HFFc6 (cell line): ENCODE measurements at places on chromosomes 4 and X. TPM values are rescaled to one million over a fixed set of nuclear protein-coding genes. Genes with fewer than 3 reads are reported as not detected.

Gene MGARP
- 11.3 to 39.2 TPM (median 22.8 TPM) in 3 replicates for total RNA-seq

Gene RAI2
- not detected in 3 replicates for total RNA-seq

- no peak for DNase-seq
Measured at GRCh38 chr4:38669208-38669607, 5.2 kb downstream of the KLF3 start.

GRCh38 chr4:58138786-58139668 is 1028.8 kb upstream of the IGFBP7 start:
- DNase-seq = no peak

Gene FNIP2
- total RNA-seq = 18.1 to 22.6 TPM (median 20.6 TPM) in 3 replicates

Gene DUX4
- total RNA-seq = not detected in 3 replicates

DNA sequence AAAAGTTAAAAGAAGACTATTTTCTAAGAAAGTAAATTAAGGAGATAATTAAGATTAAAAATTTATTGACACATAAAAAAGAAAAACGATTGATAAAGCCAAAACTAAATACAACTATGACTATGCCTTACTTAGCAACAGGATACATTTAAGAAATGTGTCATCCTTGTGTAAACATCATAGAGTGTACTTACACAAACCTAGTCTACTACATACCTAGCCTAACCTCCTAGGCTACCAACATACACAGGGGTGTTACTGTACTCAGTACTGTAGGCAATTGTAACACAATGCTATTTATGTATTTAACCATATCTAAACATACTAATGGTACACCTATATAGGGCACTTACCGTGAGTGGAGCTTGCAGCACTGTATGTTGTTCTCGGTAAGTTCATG is 108.3 kb downstream of the ANXA10 start:
- peak; percentile 17 for DNase-seq

Gene SATL1
- total RNA-seq = not detected in 3 replicates

Gene CNGA1
- not detected in 2 replicates for total RNA-seq

DNA sequence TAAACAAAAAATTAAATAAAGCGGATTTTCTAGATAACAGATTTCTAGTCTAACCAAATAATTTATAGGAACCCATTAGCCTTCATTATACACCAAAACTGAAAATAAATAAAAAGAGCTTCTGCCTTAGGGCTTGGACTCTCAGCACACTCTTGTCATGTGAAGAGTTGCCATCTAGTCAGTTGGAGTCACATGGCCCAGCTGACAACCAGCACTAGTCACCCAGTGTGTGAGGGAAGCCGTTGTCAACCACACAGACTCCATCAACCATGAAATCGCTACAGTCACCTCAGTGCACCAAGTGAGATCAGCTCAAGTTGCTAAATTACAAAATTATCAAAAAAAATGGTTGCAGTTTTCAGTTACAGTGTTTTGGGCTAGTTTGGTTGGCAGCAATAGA is 470.0 kb downstream of the GASK1B start:
- no peak for DNase-seq

Gene PROM1
- 0.10 and 0.28 TPM in 2 replicates for total RNA-seq

Gene CD38
- total RNA-seq = 0.07 TPM in 1 of 3 replicates, not detected in the others

Gene CXCL1
- 1.1 and 3.9 TPM in 2 replicates for total RNA-seq

- peak; percentile 73 for DNase-seq
Measured at GRCh38 chr4:138034871-138035270, 207.3 kb downstream of the SLC7A11 start.

GRCh38 chr4:164977243-164978164 is at the start of gene TRIM61:
TSS of gene TRIM61 (minus strand) at chr4:164977657. CDS start at chr4:164970002, 7,655 bp downstream.
- DNase-seq = no peak

DNA sequence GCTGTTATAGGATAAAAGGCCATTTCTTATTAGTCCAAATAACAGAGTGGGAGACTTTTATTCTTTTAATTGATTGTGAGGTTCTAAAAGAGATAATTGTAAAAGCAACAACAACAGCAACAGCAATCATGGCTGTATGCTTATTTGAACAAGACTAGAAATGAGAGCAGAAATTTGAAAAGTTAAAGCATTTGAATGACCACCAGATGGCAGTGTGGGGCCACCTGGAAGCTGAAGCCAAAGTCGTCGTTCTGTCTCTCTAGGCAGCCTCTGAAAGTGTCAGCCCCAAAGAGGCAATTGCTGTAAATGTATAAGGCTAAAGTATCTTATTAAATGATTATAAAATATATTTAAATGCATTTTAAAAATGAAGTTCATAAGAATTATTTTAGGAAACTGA is 42.2 kb downstream of the SH2D1A start:
- peak; percentile 2 for DNase-seq

GRCh38 chrX:96386981-96387380 is 297.7 kb upstream of the DIAPH2 start:
- DNase-seq = no peak

DNA sequence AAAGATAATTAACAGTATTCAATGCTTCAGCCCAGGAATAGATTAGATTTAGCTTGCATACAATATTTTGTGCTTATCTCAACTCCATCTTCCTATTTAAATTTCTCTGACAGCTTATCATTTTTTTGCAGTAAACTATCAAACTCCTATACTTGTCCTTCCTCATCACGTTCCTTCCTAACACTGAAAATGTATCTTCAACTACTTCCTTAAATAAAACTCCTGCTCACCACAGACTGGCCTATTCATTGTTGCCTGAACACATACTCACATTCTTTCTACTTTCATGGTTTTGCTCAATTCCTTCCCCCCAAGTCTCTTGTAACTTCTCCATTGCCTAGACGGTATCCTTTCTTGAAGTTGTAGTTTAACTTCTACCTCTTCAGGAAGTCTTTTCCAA is 28.5 kb upstream of the PTPN13 start:
- no peak for DNase-seq

DNA sequence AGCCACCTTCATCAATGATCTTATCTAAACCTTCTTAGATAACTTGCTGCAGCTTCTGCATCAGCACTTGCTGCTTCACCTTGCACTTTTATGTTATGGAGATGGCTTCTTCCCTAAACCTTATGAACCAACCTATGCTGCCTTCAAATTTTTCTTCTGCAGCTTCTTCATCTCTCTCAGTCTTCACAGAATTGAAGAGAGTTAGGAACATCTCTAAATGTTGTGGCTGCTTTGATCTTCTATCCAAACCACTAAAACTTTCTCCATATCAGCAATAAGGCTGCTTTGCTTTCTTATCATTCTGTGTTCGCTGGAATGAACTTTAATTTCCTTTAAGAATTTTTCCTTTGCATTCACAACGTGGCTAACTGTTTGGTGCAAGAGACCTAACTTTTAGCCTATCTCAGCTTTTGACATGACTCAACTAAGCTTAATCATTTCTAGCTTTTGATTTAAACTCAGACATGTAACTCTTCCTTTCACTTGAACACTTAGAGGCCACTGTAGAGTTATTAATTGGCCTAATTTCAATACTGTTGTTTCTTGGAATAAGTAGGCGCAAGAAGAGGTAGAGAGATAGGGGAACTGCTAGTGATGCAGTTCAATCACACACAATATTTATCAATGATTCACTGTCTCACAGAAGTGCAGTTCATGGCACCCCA is 36.1 kb upstream of the CORIN start:
- no peak for DNase-seq

- no peak for DNase-seq
Measured at GRCh38 chr4:45324455-45325417, 598.4 kb upstream of the GNPDA2 start.

- DNase-seq = no peak
Measured at GRCh38 chr4:8310306-8310705, 40.8 kb downstream of the HTRA3 start.

DNA sequence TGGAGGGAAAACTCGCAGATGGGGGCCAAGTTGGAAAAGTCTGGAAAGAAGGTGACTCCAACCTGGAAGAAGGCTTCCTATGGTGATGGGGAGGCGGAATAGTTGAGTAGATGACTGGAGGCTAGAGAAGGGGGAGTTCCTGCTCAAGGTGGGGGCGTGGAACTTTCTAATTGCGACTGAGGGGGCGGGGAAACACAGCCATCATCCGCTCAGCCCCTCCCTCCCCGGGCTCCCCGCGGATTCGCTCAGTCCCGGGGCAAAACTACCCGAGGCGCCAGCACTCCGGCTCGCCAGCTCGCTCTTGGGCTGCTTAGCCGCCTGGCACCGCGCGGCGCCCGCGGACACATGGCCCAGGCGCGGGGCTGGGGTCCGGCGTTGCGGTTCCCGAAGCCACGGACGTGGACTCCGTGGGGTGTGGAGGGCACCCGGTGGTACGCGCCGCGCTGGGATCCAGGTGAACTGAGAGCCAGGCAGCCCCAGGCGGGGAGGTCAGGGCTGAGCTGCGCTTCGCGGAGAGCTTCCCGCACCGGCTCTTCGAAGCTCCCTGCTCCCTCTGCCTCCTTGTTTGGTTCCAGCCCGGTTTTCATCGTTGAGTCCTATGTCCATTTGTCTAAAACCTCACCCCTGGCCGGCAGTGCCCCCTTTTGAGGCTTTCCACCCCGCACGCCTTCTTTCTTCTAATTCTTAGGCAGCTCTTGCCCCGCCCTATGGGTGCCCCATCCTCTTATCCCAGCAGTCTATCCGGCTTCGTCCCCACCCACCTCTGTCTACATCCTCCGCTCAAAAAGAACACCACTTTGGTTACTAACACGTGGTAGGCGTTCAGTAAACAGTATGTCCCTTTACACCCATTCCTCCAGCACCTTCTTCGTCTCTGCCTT is 38.9 kb downstream of the STARD8 start:
- no peak for DNase-seq

Gene SUPT20HL2
- not detected in 3 replicates for total RNA-seq

Gene RXFP1
- total RNA-seq = not detected in 3 replicates

Gene MAGEA11
- 0.23 TPM in 1 of 3 replicates, not detected in the others for total RNA-seq

Gene MAGEB1
- not detected in 3 replicates for total RNA-seq

GRCh38 chr4:26719954-26720552 is 136.2 kb downstream of the TBC1D19 start:
- DNase-seq = peak; percentile 44

- no peak for DNase-seq
Measured at GRCh38 chr4:40619600-40619999, 10.1 kb downstream of the RBM47 start.

DNA sequence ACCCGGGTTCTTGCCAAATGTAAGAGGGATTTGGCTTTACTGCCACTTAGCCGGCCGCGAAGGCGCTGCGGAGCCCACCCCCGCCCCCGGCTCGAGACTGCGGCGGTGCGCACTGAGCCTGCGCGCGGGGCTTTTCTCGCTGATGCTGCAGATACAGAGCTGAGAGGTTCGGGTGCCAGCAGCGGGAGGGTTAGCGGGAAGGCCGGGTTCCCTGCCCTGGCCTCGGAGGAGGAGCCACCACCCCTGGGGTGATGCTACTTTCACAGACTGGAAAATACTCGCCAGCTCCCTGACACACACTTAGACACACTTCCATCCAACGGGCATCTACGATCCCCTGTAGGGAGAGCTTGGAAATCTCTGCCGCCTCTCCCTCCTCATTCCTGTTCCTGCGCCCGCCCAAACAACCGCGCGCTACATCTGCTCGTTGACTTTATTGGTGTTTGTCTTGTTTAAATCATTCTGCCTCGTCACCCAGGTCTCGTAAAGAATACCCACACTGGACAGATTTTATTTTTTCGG is 2.1 kb upstream of the PCDH7 start:
- no peak for DNase-seq

DNA sequence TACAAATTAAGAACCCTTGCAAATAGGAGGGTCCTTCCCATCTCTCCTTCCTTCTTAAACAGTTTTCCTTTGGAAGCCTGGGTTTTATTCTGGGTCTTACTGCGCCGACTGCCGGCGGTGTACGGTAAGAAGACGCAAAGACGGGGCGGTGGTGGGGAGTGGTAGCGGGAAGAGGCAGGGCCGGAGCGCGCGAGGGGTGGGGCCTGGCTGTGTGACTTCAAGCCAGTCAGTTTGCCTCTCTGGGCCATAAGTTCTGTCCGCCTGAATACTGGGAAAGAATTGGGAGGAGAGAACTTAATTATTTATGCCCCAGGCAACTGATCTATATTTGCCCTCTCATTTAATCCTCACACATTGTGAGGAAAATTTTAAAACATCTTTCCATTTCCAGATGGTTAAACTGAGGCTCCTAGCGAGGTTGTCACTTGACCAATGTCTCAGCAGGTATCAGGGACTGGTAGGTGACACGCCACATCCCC is 726 bp upstream of the KANTR start:
- peak; percentile 59 for DNase-seq

Gene RADX
- total RNA-seq = 0.13 TPM in 1 of 2 replicates, not detected in the other

DNA sequence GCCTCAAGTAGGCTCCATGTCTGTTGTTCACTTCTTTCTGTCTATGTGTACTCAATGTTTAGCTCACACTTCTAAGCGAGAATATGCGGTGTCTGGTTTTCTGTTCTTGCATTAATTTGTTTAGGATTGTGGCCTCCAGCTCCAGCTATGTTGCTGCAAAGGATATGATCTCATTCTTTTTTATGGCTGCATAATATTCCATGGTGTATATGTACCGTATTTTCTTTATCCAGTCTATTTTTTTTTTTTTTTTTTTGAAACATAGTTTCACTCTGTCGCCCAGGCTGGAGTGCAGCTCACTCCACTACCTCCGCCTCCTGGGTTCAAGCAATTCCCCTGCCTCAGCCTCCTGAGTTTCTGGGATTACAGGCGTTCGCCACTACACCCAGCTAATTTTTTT is 5.7 kb upstream of the TMEM150C start:
- no peak for DNase-seq

- DNase-seq = no peak
Measured at GRCh38 chr4:8322794-8323704, 53.5 kb downstream of the HTRA3 start.

Gene SHROOM3
- total RNA-seq = 39.5 to 94.1 TPM (median 57.5 TPM) in 3 replicates

Gene ASMT
- not detected in 3 replicates for total RNA-seq

DNA sequence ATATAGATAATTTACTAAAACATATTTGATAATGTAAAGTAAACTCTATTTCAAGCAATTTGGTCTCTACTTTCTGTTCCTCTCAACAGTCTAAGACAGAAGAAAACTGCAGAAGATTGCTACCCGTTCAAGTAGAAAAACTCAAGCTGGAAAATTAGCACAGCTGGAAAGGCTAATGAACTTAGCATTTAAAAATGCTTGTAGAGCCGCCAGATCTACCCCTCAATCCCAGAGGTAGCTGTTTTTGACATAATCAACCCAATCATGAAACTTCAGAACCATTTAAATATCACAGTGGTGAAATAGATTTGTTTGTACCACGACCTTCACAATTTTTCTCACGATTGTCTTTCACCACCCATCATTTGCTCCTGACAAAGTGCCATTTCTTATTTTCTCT is 479.5 kb downstream of the SPRY1 start:
- DNase-seq = no peak

DNA sequence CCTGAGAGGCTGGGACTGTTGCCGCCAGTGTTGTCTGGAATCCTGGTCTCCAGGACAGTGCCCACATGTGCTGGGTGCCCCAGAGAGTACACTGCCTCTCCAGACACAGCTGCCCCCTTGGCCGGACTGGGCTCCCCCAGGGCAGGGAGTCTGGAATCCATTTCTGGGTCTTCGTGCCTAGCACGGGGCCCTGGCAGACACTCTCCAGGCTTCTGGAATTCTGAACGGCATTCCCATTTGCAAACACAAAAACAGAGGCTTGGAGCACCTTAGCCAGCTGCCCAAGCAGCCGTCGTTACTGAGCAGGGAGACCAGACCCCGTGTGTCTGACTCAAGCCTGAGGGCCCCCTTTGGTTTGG is 20.8 kb downstream of the HMX1 start:
- no peak for DNase-seq

Gene MTNR1A
- not detected in 3 replicates for total RNA-seq
